ENCODE measurements at places on chromosomes 3 and 15.
A peak's percentile ranks its signal among the peaks of the same experiment; 100 is the strongest.

- DNase-seq = no peak
Measured at GRCh38 chr15:51053571-51053970, 41.1 kb downstream of the TNFAIP8L3 start.

GRCh38 chr3:108287146-108287545 lies 9.2 kb upstream of the HHLA2 start:
- no peak for DNase-seq

GRCh38 chr15:47027322-47027946 lies 689.9 kb upstream of the SEMA6D start:
- DNase-seq = peak; percentile 33

- peak; percentile 52 for DNase-seq
Measured at GRCh38 chr15:70526221-70526973, 237.0 kb downstream of the UACA start.

GRCh38 chr3:113261063-113261625 lies 49.8 kb downstream of the BOC start:
- no peak for DNase-seq

GRCh38 chr3:9630550-9631139 lies 18.7 kb upstream of the MTMR14 start:
- DNase-seq = no peak

GRCh38 chr3:30114918-30115317 lies 491.5 kb upstream of the TGFBR2 start:
- no peak for DNase-seq

DNA sequence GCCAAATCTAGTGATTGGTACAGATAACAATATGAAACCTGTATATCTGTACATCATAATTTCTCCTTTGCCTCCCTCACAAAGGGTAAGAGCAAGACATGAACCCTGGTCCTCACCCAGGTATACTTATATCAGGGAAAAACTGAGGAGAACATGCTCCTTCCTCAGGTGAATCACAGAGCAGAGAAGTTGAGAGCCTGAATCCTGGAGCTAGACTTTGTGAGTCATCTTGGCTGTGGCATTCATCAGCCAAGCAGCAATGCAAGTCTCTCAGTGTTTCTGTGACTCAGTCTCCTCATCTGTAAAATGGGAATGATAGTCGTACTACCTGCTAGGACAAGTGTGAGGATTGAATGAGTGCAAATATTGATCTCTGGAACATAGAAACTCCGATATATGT lies 165.7 kb upstream of the ADAMTS9 start:
- DNase-seq = no peak

GRCh38 chr15:26128611-26129140 lies 265.5 kb upstream of the ATP10A start:
- DNase-seq = no peak

GRCh38 chr15:33644304-33644703 lies 324.0 kb upstream of the CHRM5 start:
- DNase-seq = no peak

DNA sequence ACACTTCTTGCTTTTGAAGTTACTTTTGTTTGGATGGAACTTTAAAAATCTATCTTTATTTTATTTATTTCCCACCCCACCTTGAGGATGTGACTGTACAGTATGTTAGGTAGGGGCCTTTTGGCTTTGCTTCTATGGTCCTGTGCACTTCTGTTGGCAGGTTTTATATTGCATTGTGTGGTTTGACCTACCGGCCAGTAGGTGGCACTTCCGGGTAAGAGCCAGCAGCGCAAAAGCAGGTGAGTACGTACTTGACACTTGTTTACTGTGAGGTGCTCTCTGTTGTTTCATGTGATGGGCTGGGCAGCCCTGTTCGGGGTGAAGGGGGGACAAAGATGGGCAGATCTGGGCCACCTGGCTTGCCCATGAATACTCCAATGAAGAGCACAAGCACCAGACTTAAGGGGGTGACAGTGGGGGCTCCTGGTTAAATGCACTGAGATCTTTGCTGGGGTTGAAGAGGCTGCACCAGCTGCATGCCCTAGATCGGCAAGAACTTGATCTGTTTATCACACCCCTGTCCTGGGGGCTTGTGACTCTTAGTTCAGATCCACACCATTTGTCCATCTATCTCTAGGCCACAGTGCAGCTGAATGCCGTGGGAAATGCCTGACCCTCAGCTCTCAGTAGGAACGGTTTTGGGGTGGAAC lies 131.6 kb downstream of the NLGN1 start:
- peak; percentile 66 for DNase-seq

All from D341Med (cell line).